ENCODE measurements at places on chromosomes 6 and 20.

DNA sequence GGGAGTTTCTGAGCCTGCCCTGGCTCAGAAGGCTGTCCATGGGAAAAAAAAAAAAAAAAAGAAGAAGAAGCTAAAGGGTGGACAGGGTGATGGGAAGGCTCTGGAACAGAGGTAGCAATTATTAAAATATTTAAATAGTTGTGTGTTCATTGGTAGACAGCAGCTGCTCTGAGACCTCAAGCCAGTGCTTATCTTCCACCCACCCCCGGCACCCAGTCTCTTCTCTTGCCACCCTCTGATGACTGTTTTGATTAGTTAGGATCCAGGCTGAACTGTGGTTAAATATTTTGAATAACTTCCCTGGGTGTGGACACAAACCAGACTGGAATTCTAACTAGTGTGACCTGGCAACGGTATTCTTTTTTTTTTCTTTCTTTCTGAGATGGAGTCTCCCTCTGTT is 16.9 kb upstream of the SRSF3 start:
- DNase-seq: no peak

DNA sequence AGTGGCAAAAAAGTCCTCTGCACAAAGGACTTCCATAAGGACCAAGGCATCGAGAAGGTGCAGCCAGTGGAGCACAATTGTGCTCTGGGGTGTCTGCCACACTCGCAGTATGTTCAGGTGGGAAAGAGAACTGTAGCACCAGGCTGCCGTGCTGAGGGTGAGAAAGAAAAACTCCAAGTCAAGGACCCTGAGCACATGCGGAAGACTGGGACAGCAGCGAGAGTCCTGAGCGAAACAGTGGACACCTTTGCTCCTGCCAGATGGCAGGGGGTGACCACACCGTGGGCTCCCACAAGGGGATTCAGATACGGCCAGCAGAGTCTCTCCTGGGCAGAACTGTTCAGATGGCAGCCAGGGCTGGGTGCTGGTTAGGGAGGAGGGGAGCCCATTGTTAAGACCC is 73.6 kb downstream of the POPDC3 start:
- no peak for DNase-seq

- no peak for DNase-seq
Observed at GRCh38 chr20:23232679-23233308, 117.8 kb upstream of the NXT1 start.

DNA sequence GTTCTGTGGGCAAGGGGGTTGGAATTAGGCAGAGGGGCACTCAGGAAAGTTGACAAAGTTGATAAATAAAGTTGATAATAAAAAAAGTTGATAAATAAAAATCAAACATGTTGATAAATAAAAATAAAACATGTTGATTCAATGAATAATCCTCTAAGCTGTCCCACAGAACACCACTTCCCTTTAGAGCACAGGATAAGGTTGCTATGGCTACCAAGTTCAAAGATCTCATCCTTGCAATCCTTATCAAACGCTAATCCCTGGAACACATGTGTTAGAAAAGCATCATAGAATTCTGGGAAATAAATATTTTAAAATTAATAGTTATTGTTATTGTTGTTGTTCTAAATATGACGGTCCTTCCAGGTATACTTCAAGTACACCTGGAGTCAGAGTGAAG is 33.9 kb downstream of the MBOAT1 start:
- no peak for DNase-seq

- no peak for DNase-seq
Observed at GRCh38 chr6:170111816-170112582, 178.9 kb downstream of the DLL1 start.

DNA sequence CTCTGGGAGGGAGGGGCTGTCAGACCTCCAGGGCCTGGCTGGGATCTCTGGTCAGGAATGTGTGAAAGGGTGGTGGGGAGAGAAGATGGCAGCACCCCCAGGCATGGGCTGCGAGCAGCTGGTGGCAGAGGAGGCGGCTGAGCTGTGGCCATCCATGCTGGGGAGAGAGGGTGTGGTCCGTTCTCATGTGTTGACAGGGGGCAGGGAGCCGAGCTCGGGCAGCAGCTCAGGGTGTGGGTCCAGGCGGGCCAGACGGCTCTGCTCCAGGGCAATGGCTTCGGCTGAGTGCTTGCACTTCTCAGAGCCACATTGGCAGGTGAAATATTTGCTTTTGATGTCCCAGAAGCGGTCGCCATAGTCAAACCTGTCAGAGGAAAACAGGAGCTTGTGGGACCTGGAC is 1.1 kb upstream of the SLC44A4 start:
- DNase-seq: no peak

DNA sequence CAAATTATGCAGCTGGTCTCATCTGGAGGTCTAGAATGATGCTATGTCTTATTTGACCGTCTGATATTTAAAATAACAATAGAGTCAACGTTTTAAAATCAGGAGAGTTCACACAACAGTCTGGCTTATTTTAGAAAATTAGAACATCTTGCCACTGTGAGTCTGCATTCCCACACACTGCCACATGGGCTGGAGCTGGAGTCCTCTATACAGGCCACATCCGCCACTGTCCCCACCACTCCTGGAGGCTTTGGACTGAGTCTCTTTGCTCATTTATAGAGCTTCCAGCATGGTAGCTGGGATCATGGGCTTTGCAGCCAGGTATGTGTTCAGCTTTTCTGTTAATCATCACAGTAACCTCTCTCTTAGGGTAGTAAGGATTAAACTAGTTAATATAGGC is 68.8 kb upstream of the ZNFX1 start:
- no peak for DNase-seq

DNA sequence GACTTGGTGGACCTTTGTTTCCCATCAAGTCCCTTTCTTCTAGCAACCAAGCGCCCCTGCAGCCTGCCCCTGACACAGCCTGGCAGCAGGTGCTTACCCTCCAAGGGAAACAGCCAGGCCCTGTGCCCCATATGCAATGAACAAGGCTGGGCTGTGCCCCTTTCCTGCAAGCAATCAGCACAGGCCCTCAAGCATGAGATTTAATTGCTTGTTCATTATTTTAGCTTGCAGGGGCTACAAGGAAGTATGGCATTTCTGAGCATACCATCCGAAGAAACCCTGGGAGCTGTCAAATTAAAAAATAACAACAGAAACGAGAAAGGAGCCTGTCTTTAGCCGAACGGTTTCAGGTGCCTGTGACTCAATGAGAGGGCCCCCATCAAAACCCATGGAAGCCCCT is 522.9 kb upstream of the ARID1B start:
- no peak for DNase-seq

GRCh38 chr6:98839781-98840361 is 5.5 kb downstream of the POU3F2 start:
- no peak for DNase-seq

DNA sequence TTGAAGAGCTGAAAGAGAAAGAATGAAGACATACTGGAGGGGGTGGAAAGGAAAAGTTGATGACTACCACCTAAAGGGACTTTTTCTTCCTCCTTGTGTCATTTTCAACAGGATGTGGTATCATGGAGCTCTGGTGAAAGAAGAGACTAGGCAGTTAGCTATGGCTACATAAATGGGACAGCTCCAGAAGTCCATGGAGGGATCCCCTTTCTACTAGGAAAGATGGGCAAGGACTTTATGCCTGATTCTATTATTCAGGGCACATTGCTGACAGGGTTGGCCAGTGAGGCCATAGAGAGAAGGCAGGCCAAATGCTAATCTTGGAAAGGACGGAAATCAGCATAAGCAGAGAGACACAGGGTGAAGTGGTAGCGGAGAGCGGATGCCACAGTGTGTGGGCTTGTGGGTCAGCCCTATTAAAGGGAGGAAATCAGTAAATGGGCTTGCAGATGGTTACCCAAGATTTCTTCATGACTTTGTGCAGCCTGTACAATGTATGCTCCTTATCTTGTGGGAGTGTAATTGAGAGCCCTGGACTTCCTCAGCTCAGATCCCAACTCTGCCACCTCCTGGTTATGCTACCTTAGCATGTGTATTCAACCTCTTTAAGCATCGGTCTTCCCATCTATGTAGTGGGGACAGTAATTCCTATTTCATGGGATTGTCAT is 77.4 kb upstream of the TMEM170B start:
- DNase-seq: peak; percentile 19

DNA sequence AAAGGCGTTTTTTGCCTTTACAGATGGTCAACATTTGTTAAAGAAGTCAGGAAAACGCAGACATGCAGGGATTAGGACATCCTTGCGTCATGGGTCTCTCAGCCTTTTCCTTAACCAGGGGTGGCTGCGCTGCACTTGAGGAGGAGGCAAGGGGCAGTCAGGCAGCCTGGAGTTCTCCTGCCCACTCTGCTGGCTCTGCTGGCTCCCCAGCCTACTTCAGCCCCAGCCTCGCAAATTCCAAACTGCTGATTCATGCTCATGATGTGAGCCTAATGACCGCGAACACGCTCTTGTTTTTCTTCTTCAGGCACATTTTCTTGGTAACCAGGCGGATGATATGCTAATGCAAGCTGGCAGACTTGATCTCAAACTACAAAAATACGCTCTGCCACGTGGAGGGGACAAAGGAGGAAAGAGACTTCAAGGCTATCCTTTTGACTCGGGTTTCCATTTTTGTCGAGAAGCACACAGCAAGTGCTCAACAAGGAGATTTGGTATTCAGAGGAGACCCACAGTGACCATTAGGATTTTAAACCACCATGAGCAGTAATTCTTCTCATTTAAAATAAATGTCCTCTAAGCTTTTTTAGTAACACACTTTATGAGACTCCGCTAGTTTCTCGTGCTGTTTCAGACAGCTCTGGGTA is 290.3 kb upstream of the STXBP5 start:
- no peak for DNase-seq

DNA sequence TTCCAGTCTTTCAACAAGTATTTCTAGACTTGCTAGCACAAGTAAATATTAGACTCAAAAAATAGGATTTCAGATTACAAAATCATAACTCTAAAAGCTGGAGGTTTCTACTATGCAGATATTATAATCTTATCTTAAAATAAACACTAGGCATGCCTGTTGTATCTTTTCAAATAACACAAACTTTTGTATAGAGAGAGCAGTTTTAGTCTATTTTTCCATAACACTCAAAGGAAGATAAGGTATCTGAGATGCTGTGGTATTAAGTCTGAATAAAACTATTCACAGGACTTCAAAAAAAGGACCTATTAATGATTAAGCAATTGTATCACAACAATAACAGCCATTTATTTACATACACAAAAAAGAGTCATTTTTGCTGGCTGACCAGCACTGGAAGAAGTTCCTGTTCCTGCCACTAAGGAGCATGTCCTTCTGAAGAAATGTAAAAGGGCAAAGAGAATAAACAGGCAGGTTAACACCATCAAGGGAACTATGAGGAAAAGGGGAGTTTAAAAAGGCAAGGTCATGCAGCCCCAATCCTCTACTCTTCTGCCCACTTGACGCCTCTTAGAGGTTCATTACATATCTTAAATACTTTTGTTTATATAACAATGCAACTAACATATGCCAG is 39.4 kb downstream of the REPS1 start:
- no peak for DNase-seq

DNA sequence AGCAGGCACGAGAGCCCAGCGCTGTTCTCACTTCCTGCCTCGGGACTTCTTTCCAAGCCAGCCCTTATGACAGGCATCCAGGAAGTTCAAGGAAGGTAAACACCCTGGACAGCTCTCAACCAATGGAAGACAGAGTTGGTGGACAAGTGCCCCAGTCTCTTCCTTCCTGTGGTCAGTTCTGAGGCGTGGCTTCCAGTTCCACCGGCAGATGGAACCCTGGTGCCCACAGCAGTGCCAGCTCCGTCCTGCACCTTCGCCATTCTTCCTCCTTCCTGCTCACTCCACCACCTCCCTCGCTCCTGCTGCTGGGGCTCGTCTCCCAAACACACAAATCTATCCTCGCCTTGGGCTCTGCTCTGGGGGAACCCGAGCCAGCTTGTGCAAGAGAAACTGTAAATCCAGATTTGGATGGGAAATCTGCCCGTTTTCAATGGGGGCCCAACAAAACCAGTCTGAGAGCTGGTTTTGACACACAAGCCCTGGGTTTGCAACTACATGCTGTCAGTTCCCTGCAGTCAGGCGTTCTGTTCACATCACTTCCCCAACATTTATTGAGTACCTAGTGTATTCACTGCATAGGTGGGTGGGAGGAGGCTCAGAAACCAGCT is 162.7 kb downstream of the GRM4 start:
- no peak for DNase-seq

DNA sequence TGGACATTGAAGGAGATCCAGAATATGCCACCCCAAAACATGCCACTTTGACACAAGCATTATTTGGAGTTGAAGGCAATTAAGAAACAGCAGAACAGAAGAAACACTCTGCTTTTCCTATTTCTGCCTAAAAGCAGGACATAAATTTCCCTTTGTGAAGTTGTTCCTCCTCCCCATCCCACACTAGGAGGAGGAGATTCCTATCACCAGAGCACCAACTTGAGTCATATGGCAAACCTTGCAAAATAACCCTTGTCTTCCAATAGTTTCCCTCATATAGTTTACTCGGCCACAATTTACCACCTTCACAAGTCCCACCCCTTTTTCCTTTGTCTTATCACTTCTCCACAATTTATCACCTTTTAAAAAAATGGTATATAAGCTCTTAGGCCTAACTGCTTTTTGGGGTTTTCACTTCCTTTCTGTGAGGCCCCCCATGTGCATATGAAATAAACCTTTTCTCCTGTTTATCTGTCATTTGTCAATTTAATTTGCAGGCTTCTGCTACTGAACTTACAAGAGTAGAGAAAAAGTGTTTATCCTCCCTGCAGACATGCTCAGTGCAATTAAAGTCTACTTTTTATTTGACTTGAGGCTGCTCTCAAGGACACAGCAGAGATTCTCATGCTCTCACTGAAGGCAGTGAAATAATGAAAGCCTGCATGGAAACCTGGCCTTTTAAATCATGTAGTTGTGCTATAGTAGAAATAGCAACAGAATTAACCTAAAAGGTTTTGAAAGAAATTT is 2.8 kb upstream of the RAB23 start:
- DNase-seq: no peak

GRCh38 chr6:46376562-46377061 is 114.6 kb downstream of the RCAN2 start:
- DNase-seq: peak; percentile 73

GRCh38 chr20:2151858-2152281 is 50.2 kb downstream of the STK35 start:
- no peak for DNase-seq

GRCh38 chr6:135600931-135601330 is 103.4 kb upstream of the AHI1 start:
- no peak for DNase-seq

DNA sequence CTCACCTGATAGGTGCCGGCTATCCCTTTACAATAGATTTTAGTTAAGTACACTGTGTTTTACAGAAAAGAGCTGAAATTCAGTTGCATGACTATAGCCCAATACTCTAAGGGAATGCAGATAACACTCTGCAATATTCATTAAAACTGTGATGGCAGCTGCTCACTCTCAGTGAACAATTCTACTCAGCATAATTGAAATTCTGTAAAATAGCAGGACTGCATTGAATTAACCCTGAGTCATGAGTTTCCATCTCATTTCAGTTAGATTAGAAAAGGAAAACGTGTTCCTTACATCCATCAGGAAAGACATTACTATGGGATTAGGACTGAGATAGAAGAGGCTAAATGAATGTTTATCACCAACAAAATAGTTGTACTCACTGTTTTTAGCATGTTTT is 613.3 kb upstream of the JAG1 start:
- no peak for DNase-seq

All from GM10248 (cell line).